ENCODE measurements at places on chromosomes 3 and 15. TPM values are rescaled to one million over a fixed set of nuclear protein-coding genes. Genes with fewer than 3 reads are reported as not detected.

Gene ZNF662
- total RNA-seq: 1.3 TPM

Gene GASK1A
- total RNA-seq: not detected

Gene ARGFX
- total RNA-seq: not detected

Gene RASL12
- total RNA-seq: not detected

Gene HTR3E
- not detected for total RNA-seq

Gene ITGA11
- not detected for total RNA-seq

Gene LRRN1
- total RNA-seq: 0.44 TPM

Gene TMC3
- not detected for total RNA-seq

Gene SLC28A1
- not detected for total RNA-seq

Gene CYP8B1
- not detected for total RNA-seq

Gene KIAA1143
- total RNA-seq: 31.3 TPM

Gene RTP4
- total RNA-seq: 4.6 TPM

Gene MORC1
- 0.12 TPM for total RNA-seq

Gene GPR15
- 5.7 TPM for total RNA-seq

Gene GRIP2
- not detected for total RNA-seq

Gene IL5RA
- 3.7 TPM for total RNA-seq

Gene DENND4A
- 88.4 TPM for total RNA-seq

Gene SLC24A5
- not detected for total RNA-seq

Gene FSTL1
- 1.0 TPM for total RNA-seq

Gene TEX55
- total RNA-seq: not detected

Gene FAM107A
- not detected for total RNA-seq

Gene GOLGA6L7
- total RNA-seq: not detected

Gene WDR49
- 0.79 TPM for total RNA-seq

Gene BFSP2
- total RNA-seq: 6.6 TPM

Gene CFAP161
- 0.49 TPM for total RNA-seq

Gene CD96
- 125 TPM for total RNA-seq

Gene AADACL2
- total RNA-seq: not detected

Gene ZNF80
- 1.7 TPM for total RNA-seq

Gene CCDC71
- 12.9 TPM for total RNA-seq

Gene SPINK8
- total RNA-seq: not detected

Gene EEF1AKMT4
- total RNA-seq: 0.84 TPM

Gene BRK1
- total RNA-seq: 61.9 TPM

Gene ASTE1
- total RNA-seq: 21.0 TPM

Gene SLC51B
- total RNA-seq: not detected

Gene TMEM40
- total RNA-seq: 4.4 TPM

Gene IMPG2
- total RNA-seq: 0.35 TPM

Gene SAMD7
- total RNA-seq: not detected

Gene ELL3
- 0.99 TPM for total RNA-seq

Gene CMTM8
- 6.0 TPM for total RNA-seq

Gene HRH1
- total RNA-seq: 0.15 TPM

Gene HDAC11
- 3.8 TPM for total RNA-seq

Gene DZIP1L
- not detected for total RNA-seq

Gene GTF2E1
- total RNA-seq: 14.7 TPM

Gene CNTN4
- not detected for total RNA-seq

Gene CTDSPL2
- total RNA-seq: 81.8 TPM

Gene PIF1
- total RNA-seq: 0.37 TPM

Gene KLHL25
- total RNA-seq: 8.8 TPM

Gene SLC6A6
- total RNA-seq: 73.3 TPM

Gene RNF168
- 29.5 TPM for total RNA-seq

Gene CLEC3B
- total RNA-seq: 0.99 TPM

Gene SYNM
- total RNA-seq: 1.8 TPM

Gene FETUB
- total RNA-seq: not detected

Gene CATSPER2
- total RNA-seq: 6.3 TPM

Gene TERC
- 2.9 TPM for total RNA-seq

Gene OR5K2
- total RNA-seq: not detected
